Left cardiac atrium (tissue), 4 donors: ENCODE measurements at places on chromosomes 7 and 10. TPM values are rescaled to one million over a fixed set of nuclear protein-coding genes. Genes with fewer than 3 reads are reported as not detected.
A peak's percentile ranks its signal among the peaks of the same experiment; 100 is the strongest.

The SYNPO2L gene
- total RNA-seq: 165 TPM

The FOXI2 gene
- not detected for total RNA-seq

The CALML3 gene
- not detected for total RNA-seq

GRCh38 chr10:10044922-10045764 lies 972.5 kb upstream of the CELF2 start:
- no peak for DNase-seq

The WDFY4 gene
- 3.8 TPM for total RNA-seq

DNA sequence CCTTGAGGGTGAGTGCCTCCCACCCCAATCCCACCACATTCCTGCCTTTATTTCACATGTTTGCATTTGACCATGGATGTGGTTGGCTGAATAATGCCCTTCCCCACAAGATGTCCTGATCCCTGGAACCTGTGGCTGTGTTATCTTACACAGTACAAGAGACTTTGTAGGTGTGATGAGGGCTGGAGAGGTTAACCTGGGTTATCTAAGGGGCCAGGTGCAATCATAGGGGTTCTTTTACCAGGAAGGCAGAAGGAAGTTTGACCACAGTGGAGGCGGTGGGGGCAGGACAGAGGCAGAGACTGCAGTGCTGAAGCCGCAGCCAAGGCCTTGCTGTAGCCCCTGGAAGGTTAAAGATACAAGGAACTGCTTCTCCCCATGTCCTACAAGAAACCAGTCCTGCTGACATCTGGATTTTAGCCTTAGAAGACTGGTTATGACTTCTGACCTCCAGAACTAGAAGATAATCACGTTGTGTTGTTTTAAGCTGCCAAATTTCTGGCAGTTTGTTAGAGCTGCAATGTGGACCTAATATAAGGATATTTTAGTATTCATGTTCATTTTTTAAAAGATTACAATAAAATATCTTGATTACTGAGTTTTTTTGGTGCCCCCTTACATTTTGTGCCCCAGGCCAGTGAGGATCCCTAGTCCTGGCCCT lies 136.6 kb downstream of the ARHGAP22 start:
- no peak for DNase-seq

- DNase-seq: no peak
Measured at GRCh38 chr7:53996876-53997275, 545.3 kb upstream of the VSTM2A start.

- peak; percentile 93 for DNase-seq
Measured at GRCh38 chr10:70296406-70296899, 12.6 kb upstream of the NPFFR1 start.

The OR6V1 gene
- not detected for total RNA-seq

DNA sequence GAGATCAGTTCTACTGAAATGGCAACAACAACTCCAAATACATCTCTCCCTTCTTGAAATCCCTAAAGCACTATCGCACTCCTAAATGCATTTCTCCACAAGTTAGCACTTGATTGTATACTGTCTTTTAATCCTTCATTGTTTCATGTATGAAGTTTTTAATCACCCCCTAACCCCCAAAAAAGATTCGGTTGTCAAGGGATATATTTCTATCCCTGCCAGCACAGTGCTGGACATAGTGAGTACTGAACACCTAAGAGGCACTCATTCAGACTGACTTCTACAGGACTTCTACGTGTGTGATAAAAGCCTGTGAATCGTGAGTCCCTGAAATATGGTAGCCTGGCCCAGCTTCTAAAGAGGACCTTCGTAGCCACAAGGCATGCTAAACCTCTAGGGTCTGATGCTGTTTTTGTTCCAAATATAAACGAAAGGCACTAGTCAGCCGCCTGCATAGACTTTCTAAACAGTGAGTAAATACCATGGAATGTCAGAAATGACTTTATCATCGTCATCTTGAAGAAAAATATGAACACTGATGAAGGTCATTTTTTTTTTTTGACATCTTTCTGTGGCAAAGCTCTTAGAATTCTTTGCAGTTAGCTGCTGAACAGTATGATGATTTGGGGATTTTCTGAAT lies 14.6 kb upstream of the ZSCAN21 start:
- DNase-seq: no peak

The CPA1 gene
- 0.29 TPM for total RNA-seq

GRCh38 chr10:13990946-13991345 lies 339.8 kb downstream of the FRMD4A start:
- DNase-seq: no peak

GRCh38 chr10:103911021-103911459 lies 6.9 kb downstream of the STN1 start:
- no peak for DNase-seq

DNA sequence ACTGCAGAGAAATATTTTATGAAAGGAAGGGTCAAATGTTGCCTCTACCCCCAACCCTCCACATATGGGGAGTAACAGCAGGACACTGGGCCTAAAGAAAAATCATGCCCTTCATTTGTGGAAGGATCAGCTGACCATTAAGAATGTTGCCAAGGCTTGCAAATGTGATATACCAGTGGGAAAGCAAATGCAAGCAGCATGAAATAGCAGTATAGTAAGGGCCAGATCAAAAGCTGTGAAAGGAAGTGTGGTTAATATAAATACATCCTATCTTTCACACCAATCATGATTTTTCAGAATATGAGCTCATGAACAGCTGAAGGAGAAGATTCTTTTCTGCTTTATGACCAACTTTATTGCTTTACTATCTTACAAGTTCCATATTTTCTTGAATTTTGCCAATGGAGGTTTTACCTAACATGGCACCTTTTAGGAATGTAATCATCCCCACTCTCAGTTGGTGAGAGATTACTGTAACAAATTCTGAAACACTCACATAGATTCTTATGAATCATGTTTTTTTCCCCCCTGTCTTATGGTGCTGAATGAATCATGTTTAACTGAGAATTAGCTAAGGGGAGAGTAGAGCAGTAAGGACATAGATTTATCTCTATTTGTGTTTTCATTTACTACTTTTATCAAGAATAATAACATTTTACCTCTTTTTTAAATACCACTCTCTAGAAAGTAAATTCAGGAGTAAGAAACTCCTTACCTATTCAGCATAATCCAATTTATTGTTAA lies 12.1 kb upstream of the ATAD1 start:
- DNase-seq: no peak

The OR2A1 gene
- not detected for total RNA-seq

DNA sequence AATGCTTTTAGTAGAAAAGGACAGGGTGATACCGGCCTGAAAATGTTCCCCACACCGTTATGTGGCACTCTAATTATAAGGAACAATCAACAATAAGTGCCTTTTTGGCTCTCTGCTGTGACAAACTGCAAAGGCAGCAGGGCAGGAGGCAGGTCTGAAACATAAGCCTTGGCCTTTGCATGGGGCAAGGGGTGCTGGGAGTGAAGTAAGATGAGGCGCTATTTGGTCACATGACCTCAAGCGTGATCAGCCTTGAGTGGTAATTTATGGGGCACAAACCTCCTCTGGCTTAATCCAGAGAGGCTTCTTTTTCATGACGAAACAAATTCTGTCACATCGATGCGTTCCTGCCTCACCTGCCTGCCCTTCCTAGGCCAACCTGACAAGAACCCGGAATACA lies 202.7 kb downstream of the TAX1BP1 start:
- DNase-seq: no peak

DNA sequence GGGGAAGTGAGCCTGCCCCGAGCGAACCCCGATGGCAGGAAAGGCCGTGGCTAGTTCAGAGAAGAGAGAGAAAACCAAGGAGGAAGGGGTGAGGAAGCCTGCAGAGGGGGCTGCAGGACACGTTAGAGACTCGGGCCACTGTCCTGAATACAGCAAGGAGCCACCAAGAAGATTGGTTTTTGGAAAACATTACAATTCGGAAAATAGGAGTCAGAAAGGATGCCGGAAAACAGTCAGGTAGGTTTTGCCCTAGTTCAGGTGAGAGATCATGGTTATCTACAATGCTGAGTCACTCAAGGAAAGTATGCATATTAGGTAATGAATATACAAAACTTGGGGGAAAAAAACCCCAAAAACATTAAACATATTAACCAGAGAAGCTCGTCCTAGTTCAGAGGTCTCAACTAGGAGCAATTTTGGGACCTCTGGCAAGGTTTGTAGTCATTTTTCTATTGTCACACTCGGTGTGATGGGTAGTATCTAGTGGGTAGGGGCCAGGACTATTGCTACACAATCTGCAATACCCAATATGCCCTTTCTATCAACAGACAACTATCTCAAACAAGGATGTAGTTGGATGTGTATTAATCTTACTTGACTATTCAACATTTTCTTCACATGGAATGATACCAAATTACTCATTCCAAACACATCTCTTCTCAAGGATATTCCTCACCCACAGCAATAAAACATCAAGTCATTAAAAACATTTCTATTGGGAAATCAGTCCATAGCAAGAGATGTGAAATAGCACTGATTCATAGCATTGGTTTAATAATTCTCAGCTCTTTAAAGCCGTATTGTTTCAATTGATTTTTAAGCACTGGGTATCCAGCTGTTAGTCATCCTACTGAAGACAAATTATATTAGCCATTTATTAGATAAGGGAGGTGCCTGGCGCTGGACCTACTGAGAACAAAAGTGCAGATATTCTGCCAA lies 74.4 kb upstream of the RSU1 start:
- DNase-seq: peak; percentile 72

DNA sequence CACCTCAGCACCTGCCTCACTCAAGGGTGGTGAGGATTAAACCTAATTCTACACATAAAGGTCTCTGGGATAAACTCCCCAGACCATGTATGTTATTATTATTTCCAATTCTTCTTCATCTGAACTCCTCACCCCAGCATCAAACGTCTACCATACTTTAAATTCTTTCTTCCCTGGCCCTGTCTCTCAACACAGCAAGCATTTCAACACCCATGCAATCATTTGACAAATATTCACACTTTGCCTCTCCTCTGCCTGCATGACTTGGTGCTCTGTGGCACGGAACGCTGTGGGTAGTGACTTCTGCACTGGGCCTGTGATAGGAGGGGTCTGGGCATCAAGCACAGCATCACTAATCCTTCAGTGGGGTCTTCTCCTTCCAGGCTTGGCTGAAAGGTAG lies 490.8 kb downstream of the TNS3 start:
- DNase-seq: no peak

The UFSP1 gene
- total RNA-seq: 2.7 TPM

DNA sequence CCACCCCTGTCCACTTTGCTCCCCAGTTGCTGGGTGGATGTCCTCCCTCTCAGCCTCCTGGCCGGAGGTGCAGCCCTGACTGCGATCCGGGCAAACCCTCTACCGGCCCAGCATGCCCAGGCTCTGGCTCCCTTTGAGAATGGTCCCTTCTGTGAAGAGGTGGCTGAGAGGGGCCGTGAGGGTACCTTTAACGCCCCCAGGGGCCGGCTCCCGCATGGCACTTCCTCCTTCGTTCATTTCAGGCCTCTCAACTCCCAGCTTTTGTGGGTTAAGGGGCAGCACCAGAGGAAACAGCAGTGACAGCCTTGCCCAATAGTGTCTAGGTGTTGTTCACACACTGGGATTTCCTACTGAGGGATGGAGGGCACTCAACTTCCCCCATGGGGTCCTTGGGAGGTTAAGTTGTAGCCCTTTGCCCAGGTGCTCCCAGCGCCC lies 33.2 kb upstream of the HABP2 start:
- DNase-seq: no peak

DNA sequence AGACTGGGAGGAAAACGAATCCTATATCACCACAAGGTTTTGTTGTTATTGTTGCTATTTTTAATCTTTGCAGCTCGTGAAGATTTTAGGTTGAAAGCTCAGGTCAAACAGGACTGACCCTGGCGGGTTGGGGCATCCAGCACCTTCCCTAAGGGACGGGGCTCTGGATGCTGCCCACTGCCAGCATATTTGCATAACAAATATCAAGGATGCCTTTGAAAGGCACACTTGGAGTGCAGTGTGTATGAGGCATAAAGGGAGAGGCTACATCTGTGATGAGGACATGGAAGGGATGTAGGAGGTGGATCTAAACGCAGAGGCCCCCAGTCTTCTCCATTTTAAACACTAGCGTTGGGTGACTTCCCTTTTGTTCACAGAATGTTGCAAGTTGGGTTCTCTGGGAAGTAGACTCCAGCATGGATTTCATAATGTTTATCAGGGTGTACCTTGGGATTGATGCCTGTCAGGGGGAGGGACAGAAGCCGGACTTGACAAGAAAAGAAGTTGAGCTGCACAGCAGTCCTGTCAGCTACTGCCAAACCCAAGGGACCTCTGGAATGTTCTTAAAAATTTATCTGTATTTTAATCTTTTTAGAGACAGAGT lies 181.1 kb upstream of the IMMP2L start:
- no peak for DNase-seq

The KIF5B gene
- 133 TPM for total RNA-seq

GRCh38 chr10:130971123-130971435 lies 340.4 kb downstream of the TCERG1L start:
- DNase-seq: no peak

The TES gene
- total RNA-seq: 22.5 TPM

DNA sequence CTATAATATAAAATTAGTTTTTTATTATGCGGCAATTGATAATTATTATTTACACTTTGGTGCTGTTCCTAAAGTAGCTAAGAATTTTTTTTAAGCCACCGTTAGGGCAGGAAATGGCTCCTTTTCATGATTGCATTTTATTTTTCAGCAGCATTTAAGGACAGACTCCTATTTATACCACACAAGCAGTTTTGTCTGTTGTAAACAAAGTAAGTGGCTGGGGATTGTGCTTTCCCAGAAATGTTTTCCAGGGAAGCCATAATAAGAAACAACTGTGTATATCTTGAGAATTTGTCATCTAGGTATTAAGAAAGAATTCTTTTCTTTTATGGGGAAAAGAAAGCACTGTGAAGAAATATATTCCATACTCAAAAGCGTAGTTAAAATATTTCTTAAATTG lies 232.0 kb downstream of the VTI1A start:
- no peak for DNase-seq

The AS3MT gene
- total RNA-seq: 12.2 TPM

The LFNG gene
- total RNA-seq: 8.7 TPM

The SUN3 gene
- not detected for total RNA-seq

GRCh38 chr10:85792533-85792858 lies 574.1 kb downstream of the GRID1 start:
- DNase-seq: no peak

DNA sequence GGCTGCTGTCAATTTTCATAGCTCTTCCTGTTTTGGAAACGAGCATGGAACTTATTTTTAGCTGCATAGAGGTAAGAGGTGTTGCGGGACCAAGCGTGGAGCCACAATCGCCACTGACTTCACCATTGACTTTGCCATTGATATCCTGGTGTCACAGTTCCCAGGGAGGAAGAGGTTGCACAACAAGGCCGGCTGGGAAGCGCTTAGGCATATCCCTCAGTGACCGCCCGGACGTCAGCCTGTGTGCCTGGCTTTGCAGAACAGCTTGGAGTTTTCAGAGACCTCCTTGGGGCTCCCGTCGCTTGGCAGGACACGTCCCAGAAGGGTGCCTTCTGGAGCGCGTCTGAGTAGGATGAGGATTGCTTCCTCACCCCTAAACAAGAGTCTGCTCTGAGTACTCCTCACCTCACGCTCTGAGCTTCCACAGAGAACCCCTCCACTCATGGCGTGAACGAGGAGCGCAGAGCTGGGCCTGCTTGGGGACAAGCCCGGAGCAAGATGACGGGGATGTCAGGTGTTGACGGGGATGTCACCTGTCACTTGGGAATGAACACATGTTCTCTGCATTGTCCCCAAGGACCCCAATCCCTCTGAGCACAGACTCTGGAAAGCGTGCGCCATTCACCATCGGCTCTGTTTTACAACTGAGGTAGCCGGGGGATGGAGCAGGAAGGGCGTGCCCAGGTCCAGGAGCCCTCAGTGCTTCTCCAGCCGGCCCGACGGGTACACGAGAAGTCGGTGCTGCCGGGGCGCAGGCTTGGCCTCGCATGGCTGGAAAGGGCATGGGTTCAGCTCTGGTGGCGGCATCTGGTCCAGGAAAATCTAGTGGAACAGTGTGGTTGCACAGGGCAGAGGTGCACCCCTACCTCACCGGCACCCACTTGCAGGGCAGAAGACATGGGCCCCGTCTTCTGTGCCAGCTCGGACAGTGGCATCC lies 192.3 kb upstream of the SHH start:
- DNase-seq: no peak
